BE2C (cell line): ENCODE measurements at places on chromosomes 7 and 10.

GRCh38 chr10:44902941-44903545, 8.1 kb upstream of the TMEM72 start:
- peak; percentile 56 for DNase-seq

- DNase-seq: peak; percentile 49
Measured at GRCh38 chr10:84537447-84537931, 209.1 kb downstream of the CCSER2 start.

DNA sequence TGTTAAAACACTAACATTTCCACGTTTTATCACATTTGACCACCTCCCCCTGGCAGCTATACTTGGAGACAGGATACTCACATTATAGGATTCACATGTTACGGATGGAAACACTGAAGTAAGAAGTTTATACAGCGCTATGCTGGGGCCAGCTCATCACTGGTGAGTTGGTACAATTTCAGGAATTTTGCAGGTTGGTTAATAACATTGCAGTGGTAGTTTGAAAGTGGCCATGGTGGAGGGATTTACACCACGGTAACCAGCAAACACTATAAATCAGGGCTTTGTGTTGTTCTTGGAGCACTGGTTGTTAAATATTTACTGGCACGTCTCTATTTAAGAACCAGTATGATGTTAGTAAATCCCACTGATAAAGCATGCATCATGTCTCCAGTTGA, 174.0 kb downstream of the GFRA1 start:
- no peak for DNase-seq

GRCh38 chr10:106830006-106830405, 334.5 kb downstream of the SORCS1 start:
- DNase-seq: no peak

GRCh38 chr7:138449580-138449979, 10.5 kb upstream of the TRIM24 start:
- peak; percentile 54 for DNase-seq
